T47D (cell line): ENCODE measurements at places on chromosomes 4 and X.

GRCh38 chr4:138005486-138005885 is 236.7 kb downstream of the SLC7A11 start:
- no peak for DNase-seq

- DNase-seq = no peak
Measured at GRCh38 chr4:144090744-144091143, 49.8 kb downstream of the GYPA start.

DNA sequence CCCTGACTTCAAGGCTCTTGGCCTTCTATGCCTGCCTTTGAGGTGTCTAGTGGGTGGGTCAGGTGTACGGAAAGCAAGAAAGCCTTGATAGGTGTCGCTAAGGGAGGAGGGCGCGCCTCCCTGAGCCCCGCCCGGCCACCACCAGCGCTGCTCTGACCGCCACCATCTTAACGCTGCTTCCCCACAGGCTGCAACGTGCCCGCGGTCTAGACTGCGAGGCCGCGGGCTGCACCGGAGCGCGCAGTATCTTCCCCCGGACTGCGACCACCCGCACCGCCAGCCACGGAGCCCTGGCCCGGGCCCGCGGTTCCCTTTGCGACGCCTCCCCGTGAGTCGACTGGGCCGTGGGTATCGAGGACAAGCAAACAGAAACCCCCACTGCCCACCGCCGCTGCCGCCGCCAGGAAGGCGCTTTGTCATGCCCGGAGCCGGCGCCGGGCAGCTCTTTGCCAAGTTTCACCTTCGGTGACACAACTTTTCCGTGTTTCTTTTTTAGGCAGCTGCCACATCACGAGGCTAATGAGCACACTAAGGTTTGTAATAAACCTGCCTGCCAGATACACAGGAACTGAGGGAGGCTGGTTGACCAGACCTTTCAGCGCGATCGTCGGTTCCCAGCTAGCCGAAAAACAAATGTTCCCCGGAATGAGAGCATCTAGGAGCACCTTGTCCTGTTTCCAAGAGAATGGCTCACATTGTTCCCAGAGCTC is 335.8 kb upstream of the F9 start:
- DNase-seq = no peak

DNA sequence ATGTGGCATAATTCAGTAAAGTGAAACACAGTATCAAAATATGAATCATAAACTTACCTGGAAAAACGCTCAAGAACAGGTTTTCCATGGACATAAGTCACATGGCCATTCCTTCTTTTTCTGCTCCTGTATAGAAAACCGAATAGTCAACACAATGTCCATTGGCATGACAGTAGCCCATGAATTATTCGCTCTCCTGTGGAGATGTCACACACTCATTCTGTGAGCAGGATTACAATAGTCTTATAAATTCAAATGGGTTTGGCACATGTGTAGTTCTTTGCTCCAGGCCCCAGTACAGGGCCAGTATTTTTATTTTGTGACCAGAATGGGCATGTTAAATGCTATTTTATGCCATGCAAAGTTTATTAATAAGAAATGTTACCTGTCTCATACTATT is 15.1 kb upstream of the CXCL13 start:
- DNase-seq = no peak

GRCh38 chr4:61004651-61005170 is 195.4 kb upstream of the ADGRL3 start:
- DNase-seq = no peak

- DNase-seq = no peak
Measured at GRCh38 chr4:46484881-46485280, 95.0 kb upstream of the GABRA2 start.

DNA sequence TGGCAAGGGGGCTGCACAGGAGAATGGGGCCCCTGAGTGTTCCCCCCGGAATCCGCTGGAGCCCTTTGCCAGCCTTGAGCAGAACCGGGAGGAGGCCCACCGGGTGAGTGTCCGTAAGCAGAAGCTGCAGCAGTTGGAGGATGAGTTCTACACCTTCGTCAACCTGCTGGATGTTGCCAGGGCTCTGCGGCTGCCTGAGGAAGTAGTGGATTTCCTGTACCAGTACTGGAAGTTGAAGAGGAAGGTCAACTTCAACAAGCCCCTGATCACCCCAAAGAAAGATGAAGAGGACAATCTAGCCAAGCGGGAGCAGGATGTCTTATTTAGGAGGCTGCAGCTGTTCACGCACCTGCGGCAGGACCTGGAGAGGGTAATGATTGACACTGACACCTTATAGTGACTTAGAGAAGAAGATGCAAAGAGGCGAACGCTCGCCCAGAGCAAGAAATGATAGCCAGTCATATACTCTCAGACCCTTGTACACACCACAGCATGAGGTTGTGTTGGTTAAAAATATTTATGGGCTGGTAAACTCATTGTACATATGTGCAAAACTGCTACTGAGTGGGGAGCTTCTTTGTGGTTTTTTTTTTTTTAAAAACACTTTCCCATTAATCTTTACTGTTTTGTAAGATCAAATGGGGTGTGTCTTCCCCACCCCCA is 52.5 kb downstream of the JADE1 start:
- DNase-seq = no peak

- no peak for DNase-seq
Measured at GRCh38 chr4:2177443-2178093, 64.4 kb downstream of the HAUS3 start.

GRCh38 chr4:98996056-98996764 is 689 bp downstream of the METAP1 start:
- peak; percentile 15 for DNase-seq

DNA sequence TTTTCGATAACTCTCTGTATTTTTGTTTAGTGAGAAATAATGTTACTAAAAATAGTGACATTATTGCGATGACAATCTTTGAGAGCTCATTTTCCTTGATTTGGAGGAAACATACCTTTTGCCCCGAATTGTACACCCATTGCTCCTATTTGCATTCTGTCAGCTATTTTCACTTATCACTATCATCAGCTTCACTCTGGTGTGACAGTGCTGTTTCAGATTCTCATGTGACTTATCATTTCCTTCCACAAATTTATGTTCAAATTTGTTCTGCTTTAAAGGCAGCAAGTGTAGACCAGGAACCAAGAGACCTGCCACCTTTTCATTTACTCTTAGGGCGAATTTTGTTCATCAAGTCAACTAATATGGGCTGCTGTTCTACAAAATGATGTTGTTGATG is 179.4 kb downstream of the RBM46 start:
- no peak for DNase-seq

GRCh38 chr4:73945674-73946449 is 36.0 kb downstream of the PF4 start:
- DNase-seq = no peak

DNA sequence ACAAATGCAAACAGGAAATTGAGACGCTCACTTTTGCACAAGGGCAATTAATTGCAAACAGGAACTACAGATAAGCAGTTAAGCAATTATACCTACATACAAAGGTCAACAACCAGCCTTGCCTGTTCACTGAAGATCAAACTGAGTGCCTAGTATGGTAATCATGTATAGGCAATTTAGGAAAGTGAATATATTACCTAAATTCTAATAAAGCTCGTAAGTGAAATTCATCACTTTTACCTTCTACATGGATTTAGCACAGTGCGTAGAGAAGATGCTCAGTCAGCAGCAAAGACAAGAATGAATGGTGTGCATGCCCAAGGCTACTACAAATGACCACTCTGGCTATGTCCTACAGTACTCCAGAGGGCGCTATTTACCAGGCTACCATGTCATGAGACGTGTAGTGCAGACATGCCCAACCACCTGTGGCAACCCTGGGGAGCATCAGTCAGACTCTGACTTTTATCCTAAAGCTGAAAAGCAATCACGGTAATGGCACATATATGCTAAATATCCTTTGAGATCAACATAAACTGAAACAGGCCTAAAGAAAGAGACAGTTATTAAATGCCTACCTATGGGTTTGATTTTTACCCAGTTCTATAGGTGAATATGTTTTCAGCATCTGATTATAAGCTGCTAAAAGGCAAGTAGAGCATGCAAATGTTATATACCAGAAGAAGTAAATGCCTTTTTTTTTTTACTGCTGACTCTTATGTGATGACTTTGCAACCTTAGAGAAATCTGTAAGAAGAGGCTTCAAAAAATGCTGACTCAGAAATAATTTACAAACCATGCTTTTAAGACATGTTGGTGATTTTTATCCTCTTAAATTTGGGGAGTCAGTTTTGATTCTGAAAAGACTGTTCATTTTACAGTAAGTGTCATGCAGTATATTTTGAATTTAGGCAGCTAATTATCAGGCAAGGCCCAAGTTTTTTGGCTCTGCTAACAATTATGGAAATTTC is 178.0 kb downstream of the PPP3CA start:
- DNase-seq = no peak

- DNase-seq = no peak
Measured at GRCh38 chr4:173934201-173934600, 349.3 kb downstream of the FBXO8 start.

GRCh38 chrX:11341274-11342201 is 48.3 kb downstream of the AMELX start:
- DNase-seq = no peak

GRCh38 chrX:120456973-120457372 is 12.1 kb downstream of the LAMP2 start:
- DNase-seq = no peak

DNA sequence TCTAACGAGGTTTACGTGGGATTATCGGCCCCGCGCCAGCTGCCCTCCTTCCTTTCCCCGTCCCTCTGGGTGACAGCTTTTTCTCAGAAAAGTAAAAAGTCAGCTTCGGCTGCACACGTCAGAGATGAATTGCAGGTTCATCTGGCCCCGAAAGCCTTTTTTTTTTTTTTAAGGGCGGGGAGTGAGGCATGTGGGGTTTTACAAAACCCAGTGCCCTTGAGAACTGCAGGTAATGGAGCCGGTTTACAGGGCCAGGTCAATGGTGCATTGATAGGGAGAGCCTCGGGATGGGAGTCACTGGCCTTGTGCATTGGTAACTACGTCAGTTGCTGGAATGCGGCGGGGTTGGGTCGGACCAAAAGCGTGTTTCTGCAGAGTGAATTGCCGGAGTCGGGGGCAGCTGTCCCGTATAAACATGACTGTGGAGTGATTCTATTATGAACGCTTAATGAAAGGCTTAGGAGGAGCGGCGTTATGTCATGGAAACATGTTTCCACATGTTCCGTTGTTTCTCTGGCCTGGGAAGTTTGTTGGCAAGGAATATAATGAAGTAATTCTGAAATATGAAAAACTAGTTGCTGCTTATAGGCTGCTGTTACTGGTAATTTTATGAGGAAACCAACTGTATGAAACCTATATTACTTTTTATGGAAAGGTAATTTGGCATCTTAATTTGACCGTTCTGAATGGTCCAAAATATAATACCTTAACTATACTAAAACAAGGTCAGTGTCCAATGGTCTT is 1.1 kb downstream of the HSPA4L start:
- DNase-seq = peak; percentile 27

DNA sequence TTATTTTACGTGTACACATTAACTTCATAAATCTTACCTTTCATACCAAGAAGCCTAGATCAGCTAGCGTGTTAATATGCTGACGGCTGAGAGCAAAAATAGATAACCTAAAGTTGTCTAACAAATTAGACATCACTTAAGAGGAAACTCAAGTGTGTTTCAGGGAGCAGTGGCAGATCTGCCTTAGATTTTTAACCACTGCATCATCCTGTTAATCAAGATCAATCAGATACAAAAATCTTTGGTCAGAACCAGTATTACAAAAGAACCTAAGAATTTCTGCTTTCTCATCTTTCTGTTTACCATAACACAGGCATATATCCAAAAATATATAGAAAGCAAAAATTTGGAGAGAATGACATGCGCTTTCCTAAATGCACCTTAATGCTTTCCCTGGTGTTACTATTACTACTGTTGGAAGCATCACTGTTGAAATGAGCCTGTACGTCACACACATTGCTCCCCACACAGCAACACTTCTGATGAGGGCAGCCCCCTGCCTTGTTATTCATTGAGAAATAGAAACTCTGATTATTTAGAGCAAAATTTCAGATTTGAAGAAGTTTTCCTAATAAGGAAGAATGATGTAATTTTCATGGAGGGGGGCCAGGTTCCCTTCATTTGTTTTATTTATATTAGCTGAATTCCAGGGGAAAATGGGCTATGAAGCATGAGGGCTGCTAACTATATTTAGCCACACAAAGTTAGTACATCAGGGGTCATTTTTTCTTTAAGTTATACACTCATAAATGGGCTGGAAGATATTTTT is 152.3 kb downstream of the CBR4 start:
- DNase-seq = no peak

GRCh38 chrX:13666836-13667235 is 13.9 kb downstream of the TCEANC start:
- no peak for DNase-seq

GRCh38 chrX:98299785-98300184 is 1416.1 kb downstream of the RPA4 start:
- no peak for DNase-seq

GRCh38 chrX:8179656-8180055 is 8.6 kb upstream of the VCX2 start:
- peak; percentile 11 for DNase-seq

DNA sequence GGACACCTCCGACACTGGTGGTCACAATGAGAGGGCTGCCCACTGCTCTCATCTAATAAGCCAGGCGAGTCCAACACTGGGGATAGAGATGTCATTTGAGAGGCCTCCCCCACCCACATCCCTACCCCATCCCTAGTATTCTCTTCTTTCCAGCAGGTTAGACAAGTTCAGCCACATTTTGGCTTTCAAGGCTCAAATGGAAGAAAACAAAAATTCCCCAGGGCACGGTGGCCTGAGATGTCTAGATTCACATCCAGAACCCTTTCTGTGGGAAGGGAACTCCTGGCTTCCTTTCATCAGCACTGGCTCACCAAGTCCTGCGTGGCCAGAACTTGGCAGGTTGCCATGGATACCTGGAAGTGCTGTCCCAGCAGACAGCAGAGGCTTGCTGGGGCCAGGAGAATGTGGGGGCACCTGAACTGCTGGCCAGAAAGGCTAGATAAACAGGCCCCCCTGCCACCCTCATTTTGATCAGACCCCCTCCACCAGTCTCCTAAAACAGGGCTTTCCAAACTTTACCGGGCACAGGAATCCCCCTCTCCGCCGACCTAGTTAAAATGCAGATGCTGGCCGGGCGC is 1.3 kb upstream of the NYX start:
- peak; percentile 81 for DNase-seq

DNA sequence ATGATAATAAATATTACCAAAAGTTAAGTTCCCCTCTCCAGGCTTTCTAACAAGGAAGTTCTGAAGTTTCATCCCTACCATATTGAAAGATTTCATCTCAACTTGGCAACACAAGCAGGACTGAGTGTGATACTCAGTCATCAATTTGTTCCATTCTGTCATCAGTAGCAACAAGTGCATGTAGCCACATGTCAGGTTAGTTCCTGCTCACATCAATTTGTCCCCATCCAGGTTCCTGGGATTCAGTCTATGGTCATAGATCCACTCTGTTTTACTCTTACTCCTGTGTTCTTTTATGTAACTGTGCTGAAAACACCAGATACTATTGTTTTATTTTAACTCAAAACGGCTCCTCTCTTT is 22.2 kb downstream of the SMPX start:
- DNase-seq = no peak

GRCh38 chrX:40411340-40412111 is 169.2 kb upstream of the ATP6AP2 start:
- DNase-seq = no peak

DNA sequence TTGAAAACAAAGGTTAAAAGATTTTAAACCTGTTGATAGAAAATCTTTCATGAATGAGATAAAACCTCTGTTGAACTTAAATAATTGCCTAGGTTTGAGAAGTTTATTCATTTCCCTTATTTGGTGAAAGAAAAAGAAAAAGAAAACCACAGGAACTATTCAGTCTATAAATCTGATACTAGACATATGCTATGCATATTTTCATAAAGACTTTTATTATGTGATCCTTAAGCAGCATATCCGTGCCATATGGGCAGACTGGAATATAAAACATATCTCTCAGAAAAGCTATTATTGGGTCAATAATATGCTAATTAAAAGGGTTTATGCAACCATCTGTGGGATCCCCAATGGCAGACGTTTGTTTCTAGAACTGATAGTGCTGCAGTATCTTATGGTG is 178.7 kb downstream of the RASL11B start:
- no peak for DNase-seq
